ENCODE measurements at places on chromosomes 7 and 10. TPM values are rescaled to one million over a fixed set of nuclear protein-coding genes. Genes with fewer than 3 reads are reported as not detected.

GRCh38 chr10:94102436-94102835 is 108.7 kb downstream of the PLCE1 start:
- DNase-seq, result peak; percentile 46

DNA sequence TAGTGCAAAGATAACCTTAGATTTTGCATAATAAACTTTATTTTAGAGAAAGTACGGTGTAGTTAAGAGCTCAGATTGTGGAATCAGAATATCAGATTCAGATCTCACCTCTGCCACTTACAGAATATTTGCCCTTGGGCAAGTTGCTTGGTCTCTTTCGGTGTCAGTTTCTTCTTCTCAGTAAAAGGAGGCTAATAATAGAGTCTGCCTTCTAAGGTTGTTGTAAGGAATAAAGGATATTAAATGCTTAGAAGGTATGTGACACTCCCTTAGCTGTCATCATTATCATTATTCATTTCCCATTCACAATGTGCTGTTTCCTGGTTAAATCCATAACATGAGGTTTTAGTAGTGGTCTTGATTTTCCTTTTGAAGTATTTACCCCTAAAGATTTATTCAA is 42.2 kb downstream of the MPLKIP start:
- no peak for DNase-seq

DNA sequence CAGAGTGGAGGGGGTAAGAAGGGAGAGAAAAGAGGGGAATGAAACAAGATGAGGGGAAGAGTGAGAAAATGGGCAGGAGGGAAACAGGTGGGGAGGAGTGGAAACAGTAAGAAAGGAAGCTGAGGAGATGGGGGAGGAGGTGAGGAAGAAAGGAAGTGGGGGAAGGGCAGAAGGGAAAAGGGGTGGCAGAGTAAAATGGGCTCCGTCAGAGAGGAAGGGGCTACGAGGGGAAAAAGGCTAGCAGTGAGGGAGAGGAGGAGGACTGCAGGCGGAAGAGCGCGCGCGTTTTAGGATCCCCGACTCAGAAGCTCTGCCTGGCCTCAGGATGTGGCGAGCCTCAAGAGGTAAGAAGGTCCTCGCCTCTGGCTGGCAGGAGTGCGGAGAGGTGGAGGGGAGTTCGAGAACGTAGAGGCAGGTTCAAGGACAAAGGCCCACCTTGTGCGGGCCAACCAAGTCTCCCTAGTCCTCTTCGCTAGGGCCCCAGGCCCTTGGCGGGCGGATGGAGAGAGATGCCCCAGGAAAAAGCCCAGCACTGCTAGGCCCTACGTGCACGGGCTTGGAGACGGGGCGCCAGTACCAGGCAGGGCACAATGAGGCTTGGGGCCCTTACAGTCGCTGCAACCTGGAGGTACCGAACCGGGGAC is 5.8 kb upstream of the NKX2-3 start:
- peak; percentile 75 for DNase-seq

- DNase-seq, result peak; percentile 84
Measured at GRCh38 chr7:36967387-36967786, 243.1 kb upstream of the AOAH start.

GRCh38 chr7:18363751-18364380 is 131.7 kb upstream of the HDAC9 start:
- DNase-seq, result no peak

VPS37D gene
- total RNA-seq, result 5.9 TPM

DNA sequence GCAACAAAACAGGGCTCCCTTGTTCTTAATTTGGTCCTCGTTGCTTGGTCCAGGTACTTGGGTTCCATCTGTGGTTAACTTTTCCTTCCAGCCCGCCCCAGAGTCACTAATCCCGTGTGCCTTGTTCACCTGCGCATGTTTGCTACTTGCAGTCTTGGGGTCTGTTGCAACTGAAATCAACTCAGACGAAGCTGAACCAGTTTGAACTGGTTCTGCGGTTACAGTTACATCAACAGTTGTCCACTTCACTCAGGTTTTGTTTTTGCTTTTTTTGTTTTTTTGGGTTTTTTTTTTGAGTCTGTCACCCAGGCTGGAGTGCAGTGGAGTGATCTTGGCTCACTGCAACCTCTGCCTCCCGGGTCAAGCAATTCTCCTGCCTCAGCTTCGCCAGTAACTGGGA is 34.7 kb downstream of the TRRAP start:
- peak; percentile 76 for DNase-seq

DNA sequence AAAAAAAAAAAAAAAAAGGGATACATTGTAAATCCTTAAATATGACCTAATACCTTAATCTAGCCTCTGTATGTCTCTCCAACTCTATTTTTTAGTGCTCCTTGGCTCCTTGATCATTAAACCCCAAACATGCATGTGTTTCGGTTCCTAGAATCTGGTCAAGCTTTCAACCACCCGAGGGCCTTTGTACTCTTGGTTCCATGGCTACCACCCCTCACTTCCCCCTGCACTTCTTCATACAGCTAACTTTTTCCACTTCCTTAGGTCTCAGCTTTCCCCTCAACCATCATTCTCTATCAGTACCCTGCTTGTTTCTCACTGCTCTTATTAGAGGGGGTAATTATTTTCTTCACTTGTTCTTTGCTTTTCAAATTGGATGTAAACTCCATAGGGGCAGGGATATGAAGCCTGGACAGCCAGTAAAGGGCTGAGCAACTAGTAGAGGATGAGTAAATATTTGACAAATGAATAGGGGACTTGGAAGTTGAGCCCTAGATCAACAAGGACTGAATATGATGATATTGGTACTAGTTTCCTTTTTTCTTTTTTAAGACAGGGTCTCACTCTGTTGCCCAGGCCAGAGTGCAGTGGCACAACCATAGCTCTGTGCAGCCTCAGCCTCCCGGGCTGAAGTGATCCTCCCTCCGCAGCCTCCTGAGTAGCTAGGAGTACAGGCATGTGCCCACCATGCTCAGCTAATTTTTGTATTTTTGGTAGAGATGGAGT is 4.3 kb upstream of the GDI2 start:
- DNase-seq, result no peak

DNA sequence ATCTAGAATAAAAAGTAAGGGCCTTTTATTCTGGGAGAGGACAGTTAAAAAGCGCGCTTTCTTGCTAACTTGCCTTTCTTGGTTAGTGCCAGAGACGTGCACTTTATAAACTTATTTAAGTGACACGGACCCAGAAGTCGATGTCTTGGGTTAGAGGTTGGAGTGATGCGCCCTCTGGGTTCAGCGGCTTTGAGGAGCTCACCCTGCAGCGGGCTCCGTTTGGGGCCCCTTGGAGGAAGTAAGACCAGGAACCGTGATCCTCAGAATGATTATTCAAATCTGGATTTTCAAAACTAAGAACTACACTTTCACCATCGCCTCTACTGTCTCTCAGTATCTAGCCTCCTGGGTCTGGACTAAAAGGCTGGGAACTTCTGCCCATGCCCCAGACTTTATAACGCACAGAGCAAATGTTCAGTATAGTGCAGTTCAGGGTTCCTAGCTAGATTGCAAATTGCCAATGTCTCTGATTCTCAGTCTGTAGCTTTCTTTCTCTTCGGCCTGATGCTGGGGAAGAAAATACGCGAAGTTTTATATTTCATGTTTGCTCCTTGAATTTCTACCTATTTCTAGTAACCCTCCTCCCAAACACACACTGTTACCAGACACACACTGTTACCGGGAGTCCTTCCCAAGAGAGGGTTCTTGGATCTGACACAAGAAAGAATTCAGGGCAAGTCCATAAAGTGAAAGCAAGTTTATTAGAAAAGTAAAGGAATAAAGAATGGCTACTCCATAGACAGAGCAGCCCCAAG is 18.6 kb upstream of the SMO start:
- peak; percentile 43 for DNase-seq

- no peak for DNase-seq
Measured at GRCh38 chr7:77626586-77627308, 69.5 kb upstream of the RSBN1L start.

ACTL6B gene
- not detected for total RNA-seq

- DNase-seq, result no peak
Measured at GRCh38 chr10:94292434-94293090, 70.2 kb downstream of the NOC3L start.

CUL2 gene
- 29.0 TPM for total RNA-seq

DNA sequence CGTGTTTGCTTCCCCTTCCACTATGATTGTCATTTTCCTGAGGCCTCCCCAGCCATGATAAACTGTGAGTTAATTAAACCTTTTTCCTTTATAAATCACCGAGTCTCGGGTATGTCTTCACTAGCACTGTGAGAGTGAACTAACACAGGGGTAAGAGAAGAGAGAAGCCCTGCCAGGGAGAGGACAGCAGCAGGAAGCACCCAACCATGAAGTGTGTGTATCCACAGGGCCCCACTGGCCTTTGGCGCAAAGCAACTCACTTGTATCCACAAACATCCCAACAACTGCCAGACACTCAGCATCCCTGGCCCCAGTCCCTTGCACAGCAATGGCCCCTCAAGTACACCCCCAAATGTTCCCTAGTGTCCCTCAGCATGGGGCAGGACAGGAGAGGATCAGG is 115.1 kb downstream of the MAD1L1 start:
- no peak for DNase-seq

- DNase-seq, result no peak
Measured at GRCh38 chr7:106768324-106768751, 96.7 kb upstream of the PIK3CG start.

GPR85 gene
- 7.2 TPM for total RNA-seq

HMX2 gene
- total RNA-seq, result not detected

SPDYE6 gene
- not detected for total RNA-seq

- no peak for DNase-seq
Measured at GRCh38 chr10:128859738-128860386, 607.2 kb upstream of the MGMT start.

- DNase-seq, result peak; percentile 72
Measured at GRCh38 chr10:100824886-100825285, 79.5 kb downstream of the PAX2 start.

KMT2C gene
- total RNA-seq, result 43.0 TPM

GRCh38 chr7:35003679-35004303 is 33.5 kb downstream of the DPY19L1 start:
- DNase-seq, result no peak

All from osteoblast (primary cell).